ENCODE measurements at places on chromosomes 2 and 18. TPM values are rescaled to one million over a fixed set of nuclear protein-coding genes. Genes with fewer than 3 reads are reported as not detected.
A peak's percentile ranks its signal among the peaks of the same experiment; 100 is the strongest.

- no peak overlapping the region for H3K4me3 ChIP-seq
- no peaks in the 10 kb centered on the region for H3K4me1 ChIP-seq
- H3K27me3 ChIP-seq: no peaks in the 10 kb centered on the region
- H3K36me3 ChIP-seq: no peaks in the 10 kb centered on the region
- no peak for DNase-seq
These were observed 93.7 kb upstream of the RBBP8 start for GRCh38 chr18:22839340-22839821.

GRCh38 chr2:215880970-215881369 lies 132.4 kb downstream of the MREG start:
- no peak overlapping the region for H3K4me3 ChIP-seq
- DNase-seq: no peak
- no peaks in the 10 kb centered on the region for H3K36me3 ChIP-seq
- peaks cover 3% of the 10 kb centered on the region for H3K4me1 ChIP-seq
- no peaks in the 10 kb centered on the region for H3K27me3 ChIP-seq
- no peak overlapping the region for H3K27ac ChIP-seq

Gene LOXL3
- 19.8 TPM for total RNA-seq

GRCh38 chr2:61949714-61950560 lies 44.5 kb downstream of the COMMD1 start:
- H3K27ac ChIP-seq: peak overlapping the region; percentile 61
- H3K4me1 ChIP-seq: peaks cover 11% of the 10 kb centered on the region
- no peak overlapping the region for H3K4me3 ChIP-seq

DNA sequence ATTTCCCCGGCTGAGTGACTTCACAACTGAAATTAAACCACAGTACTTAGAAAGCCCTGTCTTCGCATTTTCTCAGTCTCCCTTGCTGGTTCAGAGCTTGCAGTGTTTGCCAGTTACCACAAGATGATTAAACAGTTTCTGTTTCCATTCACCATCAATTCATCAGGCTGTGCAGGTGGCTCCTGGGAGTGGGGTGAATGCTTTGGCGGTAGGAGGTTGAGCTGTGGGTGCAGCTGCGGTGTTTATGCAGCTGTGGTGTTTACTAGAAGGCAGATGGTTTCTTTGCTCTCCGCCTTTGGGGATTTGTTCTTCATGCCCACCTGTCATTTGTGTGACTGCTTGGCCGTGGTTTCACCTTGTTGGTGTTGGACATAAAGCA lies 16.1 kb downstream of the ACOXL start:
- H3K27me3 ChIP-seq: no peaks in the 10 kb centered on the region
- H3K4me1 ChIP-seq: no peaks in the 10 kb centered on the region
- H3K4me3 ChIP-seq: no peak overlapping the region
- no peak overlapping the region for H3K27ac ChIP-seq
- H3K36me3 ChIP-seq: no peaks in the 10 kb centered on the region

GRCh38 chr2:205680067-205680466 lies 2.2 kb upstream of the NRP2 start:
- H3K27ac ChIP-seq: no peak overlapping the region
- no peak overlapping the region for H3K4me3 ChIP-seq
- H3K27me3 ChIP-seq: no peaks in the 10 kb centered on the region
- H3K36me3 ChIP-seq: no peaks in the 10 kb centered on the region
- peaks cover 10% of the 10 kb centered on the region for H3K4me1 ChIP-seq
- peak; percentile 77 for DNase-seq

Gene RAB6C
- not detected for total RNA-seq

GRCh38 chr18:77127769-77128671 lies 4.6 kb downstream of the MBP start:
- no peaks in the 10 kb centered on the region for H3K27me3 ChIP-seq
- H3K36me3 ChIP-seq: no peaks in the 10 kb centered on the region
- peak; percentile 58 for DNase-seq
- H3K27ac ChIP-seq: peak overlapping the region; percentile 72
- peaks cover under 1% of the 10 kb centered on the region for H3K4me1 ChIP-seq

Gene C2orf78
- total RNA-seq: not detected

Gene SPR
- 68.3 TPM for total RNA-seq

- H3K4me3 ChIP-seq: no peak overlapping the region
- no peaks in the 10 kb centered on the region for H3K36me3 ChIP-seq
- no peak for DNase-seq
- H3K27me3 ChIP-seq: no peaks in the 10 kb centered on the region
These were observed 243.6 kb downstream of the OSR1 start for GRCh38 chr2:19114754-19115231.

- peak overlapping the region; percentile 72 for H3K4me3 ChIP-seq
- peaks cover 11% of the 10 kb centered on the region for H3K4me1 ChIP-seq
- no peaks in the 10 kb centered on the region for H3K36me3 ChIP-seq
- no peak for DNase-seq
- no peak overlapping the region for H3K27ac ChIP-seq
These were observed 2.0 kb upstream of the CYP26B1 start for GRCh38 chr2:72149556-72150156.

Gene IHH
- not detected for total RNA-seq

GRCh38 chr2:40102447-40102846 lies 323.4 kb upstream of the THUMPD2 start:
- DNase-seq: no peak
- no peak overlapping the region for H3K4me3 ChIP-seq
- H3K36me3 ChIP-seq: no peaks in the 10 kb centered on the region
- H3K27me3 ChIP-seq: no peaks in the 10 kb centered on the region

DNA sequence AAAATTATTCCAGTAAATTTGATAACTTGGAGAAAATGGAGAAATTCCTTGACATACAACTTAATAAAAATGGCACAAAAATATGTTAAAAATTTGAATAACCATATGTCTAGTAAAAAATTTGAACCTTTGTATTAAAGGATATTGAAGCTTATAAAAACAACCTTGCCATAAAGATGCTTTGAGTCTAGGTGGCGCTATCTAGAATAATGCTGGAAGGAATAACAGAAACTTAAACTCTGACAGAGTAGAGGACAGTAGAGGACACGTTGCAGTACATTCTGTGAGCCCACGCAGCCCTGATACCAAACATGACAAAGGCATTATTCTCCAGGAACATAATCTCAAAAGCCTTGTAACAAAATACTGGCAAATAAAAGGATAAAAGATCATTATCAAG lies 44.7 kb upstream of the ALKAL2 start:
- no peak for DNase-seq
- no peak overlapping the region for H3K4me3 ChIP-seq
- no peaks in the 10 kb centered on the region for H3K27me3 ChIP-seq
- H3K36me3 ChIP-seq: no peaks in the 10 kb centered on the region
- H3K4me1 ChIP-seq: no peaks in the 10 kb centered on the region

- peaks cover 25% of the 10 kb centered on the region for H3K4me1 ChIP-seq
- peak overlapping the region; percentile 97 for H3K27ac ChIP-seq
- peak overlapping the region; percentile 88 for H3K4me3 ChIP-seq
- DNase-seq: no peak
- peaks cover 7% of the 10 kb centered on the region for H3K36me3 ChIP-seq
- no peaks in the 10 kb centered on the region for H3K27me3 ChIP-seq
These were observed 902 bp downstream of the MCFD2 start for GRCh38 chr2:46914578-46915230.

DNA sequence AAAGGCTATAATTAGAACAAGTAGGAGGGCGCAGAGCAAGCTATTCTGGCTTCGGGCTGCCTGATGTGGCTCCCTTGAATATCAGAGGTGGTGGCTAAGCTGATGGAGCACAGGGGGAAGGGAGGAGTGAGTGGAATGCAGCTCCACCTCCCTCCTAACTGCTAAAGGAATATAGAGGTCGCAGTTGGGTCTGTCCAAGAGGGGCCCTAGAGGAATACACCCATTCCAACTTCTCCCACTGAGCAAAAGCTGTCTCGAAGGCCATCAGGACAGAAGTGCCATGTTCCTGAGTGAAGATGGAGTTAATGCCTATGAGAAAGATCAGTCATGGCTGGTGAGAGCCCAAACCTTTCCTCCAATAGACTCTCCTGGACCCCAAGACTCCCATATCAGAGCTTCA lies 32.8 kb upstream of the MARCO start:
- no peak overlapping the region for H3K27ac ChIP-seq
- no peaks in the 10 kb centered on the region for H3K27me3 ChIP-seq
- DNase-seq: no peak
- no peaks in the 10 kb centered on the region for H3K4me1 ChIP-seq
- no peak overlapping the region for H3K4me3 ChIP-seq

DNA sequence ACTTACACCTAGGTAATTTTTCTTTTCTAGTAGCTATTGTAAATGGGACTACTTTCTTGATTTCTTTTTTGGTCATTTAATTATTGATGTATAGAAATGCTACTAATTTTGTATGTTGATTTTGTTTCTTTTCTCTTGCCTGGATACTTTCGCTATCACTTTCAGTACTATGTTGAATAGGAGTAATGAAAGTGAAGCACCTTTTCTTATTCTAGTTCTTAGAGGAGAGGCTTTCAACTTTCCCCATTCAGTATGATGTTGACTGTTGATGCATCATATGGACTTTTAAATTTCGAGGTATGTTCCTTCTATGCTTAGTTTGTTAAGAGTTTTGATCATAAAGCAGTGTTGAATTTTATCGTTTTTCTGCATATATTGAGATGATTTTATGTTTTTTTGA lies 142.5 kb downstream of the CDH19 start:
- H3K27ac ChIP-seq: no peak overlapping the region
- no peak overlapping the region for H3K4me3 ChIP-seq
- no peak for DNase-seq
- no peaks in the 10 kb centered on the region for H3K36me3 ChIP-seq

Gene HMSD
- not detected for total RNA-seq

DNA sequence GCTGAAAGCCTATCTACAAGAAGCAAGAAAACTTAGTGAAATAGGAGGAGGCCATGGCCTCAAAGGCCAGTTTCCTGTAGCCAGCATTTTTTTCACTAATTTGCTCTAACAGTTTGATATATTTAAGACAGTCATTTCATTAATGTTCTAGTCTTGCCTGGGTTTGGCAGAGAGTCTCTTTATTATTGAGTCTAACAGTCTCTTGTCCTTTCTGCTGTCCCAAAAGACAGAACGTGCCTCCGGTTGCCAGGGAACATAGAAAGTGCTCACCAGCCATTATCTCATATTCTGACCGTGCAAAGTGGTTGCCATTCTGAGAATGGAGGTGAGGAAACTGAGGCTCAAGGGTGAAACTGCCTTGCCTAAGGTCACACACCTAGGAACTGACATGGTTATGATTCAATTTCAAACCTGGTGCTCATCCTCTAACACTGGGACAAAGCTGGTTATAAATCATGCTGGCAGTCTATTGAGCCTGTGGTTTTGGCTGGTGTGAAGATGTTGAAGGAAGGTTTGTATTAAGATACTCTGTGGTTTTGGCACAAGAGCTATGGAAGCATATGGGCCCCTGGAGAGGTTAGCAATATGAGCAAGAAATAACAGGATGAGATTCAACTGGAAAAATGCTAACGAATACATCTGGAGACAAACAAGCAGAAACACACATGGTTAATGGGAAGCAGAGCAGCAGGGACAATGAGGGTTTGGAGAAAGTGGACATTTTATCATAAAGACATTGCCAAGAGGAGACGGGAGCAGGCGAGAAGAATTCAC lies 903.3 kb upstream of the KLHL29 start:
- DNase-seq: no peak
- H3K4me3 ChIP-seq: no peak overlapping the region
- no peak overlapping the region for H3K27ac ChIP-seq
- no peaks in the 10 kb centered on the region for H3K36me3 ChIP-seq
- no peaks in the 10 kb centered on the region for H3K4me1 ChIP-seq
- H3K27me3 ChIP-seq: no peaks in the 10 kb centered on the region

Gene CDC42EP3
- 65.5 TPM for total RNA-seq

GRCh38 chr18:63078471-63078870 lies 241.1 kb downstream of the BCL2 start:
- DNase-seq: no peak
- H3K27me3 ChIP-seq: no peaks in the 10 kb centered on the region
- H3K27ac ChIP-seq: no peak overlapping the region
- no peaks in the 10 kb centered on the region for H3K36me3 ChIP-seq
- no peak overlapping the region for H3K4me3 ChIP-seq
- peaks cover 3% of the 10 kb centered on the region for H3K4me1 ChIP-seq

GRCh38 chr2:52510432-52510831 lies 1257.2 kb upstream of the CHAC2 start:
- H3K27ac ChIP-seq: no peak overlapping the region
- no peak overlapping the region for H3K4me3 ChIP-seq
- no peaks in the 10 kb centered on the region for H3K27me3 ChIP-seq
- H3K36me3 ChIP-seq: no peaks in the 10 kb centered on the region
- no peaks in the 10 kb centered on the region for H3K4me1 ChIP-seq
- no peak for DNase-seq

Measured in ascending aorta (tissue), 2 donors.